ENCODE measurements at places on chromosomes 2 and 18.

GRCh38 chr18:9974279-9974915, 60.6 kb downstream of the VAPA start:
- no peak for DNase-seq

- no peak for DNase-seq
These were observed 335 bp downstream of the TRAK2 start for GRCh38 chr2:201450954-201451291.

- no peak for DNase-seq
These were observed 88.5 kb downstream of the SOCS6 start for GRCh38 chr18:70377317-70377799.

- no peak for DNase-seq
These were observed 6.8 kb downstream of the SFT2D3 start for GRCh38 chr2:127707890-127708648.

GRCh38 chr2:217127744-217128143, 267.9 kb upstream of the TNP1 start:
- no peak for DNase-seq

DNA sequence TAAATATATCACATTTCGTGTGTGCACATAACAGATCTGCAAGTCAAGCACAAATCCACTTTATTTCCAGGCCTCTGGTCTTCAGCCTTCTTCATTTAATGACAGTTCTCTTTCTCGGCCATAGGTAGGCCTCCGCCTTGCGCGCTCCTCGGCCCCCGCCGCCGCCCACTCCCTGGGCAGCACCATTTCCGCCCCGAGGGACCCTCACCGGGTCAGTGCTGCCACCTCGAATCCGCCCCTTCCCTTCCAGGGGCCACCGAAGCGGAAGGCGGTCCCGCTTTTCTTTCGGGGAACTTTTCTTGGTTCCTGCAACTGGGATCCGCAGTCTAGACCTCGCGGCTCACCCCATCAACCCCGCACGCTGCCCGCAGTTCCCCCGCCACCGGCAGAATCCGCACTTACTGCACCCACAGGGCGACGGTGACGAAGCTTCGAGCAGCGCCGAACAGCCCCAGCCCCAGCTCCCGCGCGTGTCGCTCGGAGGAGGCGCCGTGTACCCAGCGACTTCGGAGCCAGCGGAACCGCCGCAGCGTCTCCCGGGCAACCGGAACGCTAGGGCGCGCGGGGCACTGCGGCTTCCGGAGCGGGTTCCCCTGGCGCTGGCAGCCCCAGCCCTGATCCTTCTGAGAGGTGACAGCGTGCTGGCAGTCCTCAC, at the start of gene CDKL4:
TSS of gene CDKL4 (minus strand) at position 502 of the 655 bp plus-strand sequence.
- DNase-seq: no peak

DNA sequence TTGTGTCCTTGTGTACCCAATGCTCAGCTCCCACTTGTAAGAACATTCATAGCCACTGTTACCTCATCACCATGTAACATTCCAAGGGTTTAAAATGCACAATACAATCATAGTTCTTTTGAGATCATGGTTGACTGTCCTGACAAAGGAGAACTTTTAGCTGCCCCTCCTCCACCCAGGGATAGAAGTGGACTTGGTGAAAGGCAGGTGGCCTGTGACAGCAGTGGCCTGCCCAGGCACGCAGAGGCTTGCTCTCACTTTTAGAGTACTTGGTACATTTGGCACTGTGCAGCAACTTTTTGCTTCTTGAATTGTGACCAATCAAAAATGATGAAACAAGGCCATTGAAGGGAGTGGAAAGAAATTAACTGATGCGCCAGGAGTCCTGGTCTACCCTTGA, 108.7 kb downstream of the ANKRD44 start:
- DNase-seq: no peak

DNA sequence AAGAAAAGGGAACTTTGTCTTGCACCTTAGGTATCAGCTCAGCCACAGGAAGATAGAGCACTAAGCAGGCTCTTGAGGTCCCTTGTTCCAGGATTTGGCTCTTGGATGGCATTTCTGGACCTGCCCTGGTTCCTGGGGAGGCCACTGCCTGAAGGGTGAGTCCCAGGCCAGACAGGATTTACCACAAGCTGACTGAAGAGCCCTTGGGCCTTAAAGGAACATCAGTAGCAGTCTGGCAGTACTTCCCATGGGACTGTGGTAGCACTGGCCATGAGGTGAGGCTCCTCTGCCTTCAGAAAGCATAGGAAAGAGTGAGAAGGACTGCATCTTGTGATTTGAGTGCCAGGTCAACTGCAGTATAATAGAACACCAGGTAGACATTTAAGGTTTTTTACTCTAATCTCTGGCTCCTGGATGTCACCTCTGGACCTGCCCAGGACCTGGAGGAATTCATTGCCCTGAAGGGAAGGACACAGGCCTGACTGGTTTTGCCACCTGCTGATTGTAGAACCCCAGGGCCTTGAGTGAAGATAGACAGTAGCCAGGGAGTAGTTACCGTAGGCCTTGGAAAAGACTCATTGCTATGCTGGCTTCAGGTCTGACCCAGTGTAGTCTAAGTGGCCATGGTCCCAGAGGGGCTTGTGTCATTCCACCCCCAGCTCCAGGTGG, 154.4 kb upstream of the CREB1 start:
- no peak for DNase-seq

- no peak for DNase-seq
These were observed 105.8 kb downstream of the GALNT14 start for GRCh38 chr2:31032475-31032874.

GRCh38 chr18:49362431-49362830, 98.0 kb downstream of the DYM start:
- no peak for DNase-seq

- no peak for DNase-seq
These were observed 285.1 kb downstream of the MTX2 start for GRCh38 chr2:176554101-176555048.

- no peak for DNase-seq
These were observed 50.6 kb downstream of the PXDN start for GRCh38 chr2:1693723-1694122.

DNA sequence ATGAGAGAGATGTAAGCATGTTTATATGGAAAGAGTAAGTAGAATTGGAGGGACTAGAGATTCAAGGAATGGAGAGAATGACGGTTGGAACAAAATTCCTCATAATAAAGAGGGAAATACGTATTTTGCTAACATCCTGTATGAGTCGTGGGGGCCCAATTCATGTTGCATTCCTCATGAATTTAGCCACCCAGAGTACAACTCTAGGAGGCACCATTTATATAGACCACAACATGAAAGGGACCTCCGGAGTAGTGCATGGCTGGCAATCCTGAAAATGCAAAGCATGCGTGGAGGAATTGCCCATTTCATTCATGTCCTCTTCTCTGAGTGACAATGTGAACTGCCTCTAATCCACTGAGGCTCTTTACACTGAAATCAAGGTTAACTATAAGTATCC, 168.2 kb downstream of the ZEB2 start:
- no peak for DNase-seq

DNA sequence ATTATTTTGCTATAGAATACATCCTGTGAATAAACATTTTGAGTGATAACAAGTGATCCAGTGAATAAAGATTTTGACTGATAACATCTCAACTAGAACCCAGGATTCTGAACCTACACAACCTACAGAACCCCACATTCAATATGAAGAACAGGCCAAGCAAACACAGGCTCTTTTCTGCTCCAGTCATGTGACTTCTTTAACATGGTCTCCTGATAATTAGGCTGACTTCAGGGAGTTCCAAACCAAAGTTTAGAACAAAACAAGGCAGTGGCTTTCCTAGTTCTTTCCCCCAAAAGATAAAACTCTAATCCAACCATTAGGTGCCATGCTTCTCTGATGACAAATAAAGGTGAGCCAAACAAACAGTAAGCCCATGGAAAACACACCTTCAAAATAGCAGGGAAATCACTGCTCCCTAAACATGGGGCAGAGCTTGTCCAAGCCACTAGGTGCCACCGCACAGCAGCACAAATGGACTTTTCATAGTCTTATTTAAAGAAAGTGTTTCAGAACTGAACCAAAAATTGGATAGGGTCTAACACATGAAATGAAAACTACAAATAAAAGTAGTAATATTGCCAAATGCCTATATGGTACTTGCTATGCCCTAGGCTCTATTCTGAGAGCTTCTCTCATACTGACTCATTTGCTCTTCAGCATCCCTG, 95.3 kb downstream of the EVA1A start:
- DNase-seq: no peak

DNA sequence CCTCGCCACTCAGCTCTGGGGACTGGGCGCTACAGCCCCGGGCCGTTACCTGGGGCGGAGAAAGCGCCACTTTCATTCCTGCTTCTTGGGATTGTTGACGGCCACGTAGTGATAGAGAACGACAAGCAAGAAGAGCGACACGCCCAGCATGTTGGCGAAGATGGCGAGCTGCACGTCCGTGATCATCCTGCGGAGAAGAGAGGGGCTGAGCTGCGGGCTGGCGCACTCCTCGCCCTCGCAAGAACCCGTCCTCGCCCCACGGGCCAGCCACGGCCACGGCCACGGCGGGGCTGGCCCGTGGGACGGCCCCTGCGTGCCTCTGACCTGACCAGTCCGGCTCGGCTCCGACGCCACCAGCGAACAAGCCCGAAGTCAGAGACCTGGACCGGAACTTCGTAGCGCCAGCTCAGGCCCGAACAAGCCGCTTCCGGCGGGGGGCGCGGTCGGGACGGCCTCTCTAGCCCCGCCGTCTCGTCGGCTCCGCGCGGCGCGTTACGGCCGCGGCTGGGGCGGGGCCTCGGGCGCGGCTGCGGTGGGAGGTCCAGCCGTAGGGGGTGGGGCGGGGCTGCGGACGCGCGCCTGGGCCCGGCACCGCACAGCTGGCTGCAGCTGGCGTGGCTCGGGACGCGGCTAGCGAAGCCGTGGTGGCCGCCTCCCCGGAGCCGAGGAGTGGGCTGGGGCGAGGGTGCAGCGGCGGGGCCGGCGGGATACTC, at the start of gene OST4:
TSS of gene OST4 (minus strand) at position 378 of the 713 bp plus-strand sequence.
- DNase-seq: peak; percentile 63

- peak; percentile 69 for DNase-seq
These were observed 75.4 kb upstream of the TANC1 start for GRCh38 chr2:158893026-158893425.

DNA sequence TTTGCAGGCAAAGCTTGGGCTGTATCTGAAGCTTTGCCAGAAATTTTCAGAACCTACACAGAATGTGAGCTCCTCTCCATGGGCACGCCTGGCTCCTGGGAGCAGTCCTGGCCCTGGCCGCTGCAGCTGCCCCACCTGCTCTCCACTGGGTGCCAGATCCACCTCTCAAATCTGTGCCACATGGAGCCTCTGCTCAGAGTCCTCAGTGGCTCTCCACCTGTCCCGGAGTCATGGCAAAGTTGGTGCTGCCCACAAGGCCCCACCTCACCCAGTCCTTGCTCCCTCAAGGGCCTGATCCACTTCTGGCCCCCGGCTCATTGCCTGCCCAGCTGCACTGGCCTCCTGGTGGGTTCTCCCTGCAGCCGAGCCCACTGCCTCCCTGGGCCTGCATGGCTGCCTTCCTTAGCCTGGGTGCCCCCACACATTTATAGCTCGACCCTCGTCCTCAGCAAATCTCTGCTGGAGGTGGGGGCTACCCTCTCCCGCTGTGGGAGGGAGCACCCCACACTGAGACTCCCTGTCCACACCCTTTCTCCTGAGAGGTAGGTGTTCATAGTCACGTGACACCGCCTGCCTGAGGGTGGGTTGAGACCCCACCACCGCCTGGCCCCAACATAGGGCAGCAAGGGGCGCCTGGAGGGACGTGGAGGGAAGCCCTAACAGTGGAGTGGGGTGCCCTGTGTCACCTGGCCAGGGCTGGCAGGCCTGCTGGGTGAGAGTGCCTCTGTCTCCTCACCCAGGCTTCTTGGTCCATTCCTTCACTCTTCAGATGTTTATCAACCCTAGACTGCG, 224.1 kb downstream of the SH3RF3 start:
- no peak for DNase-seq

DNA sequence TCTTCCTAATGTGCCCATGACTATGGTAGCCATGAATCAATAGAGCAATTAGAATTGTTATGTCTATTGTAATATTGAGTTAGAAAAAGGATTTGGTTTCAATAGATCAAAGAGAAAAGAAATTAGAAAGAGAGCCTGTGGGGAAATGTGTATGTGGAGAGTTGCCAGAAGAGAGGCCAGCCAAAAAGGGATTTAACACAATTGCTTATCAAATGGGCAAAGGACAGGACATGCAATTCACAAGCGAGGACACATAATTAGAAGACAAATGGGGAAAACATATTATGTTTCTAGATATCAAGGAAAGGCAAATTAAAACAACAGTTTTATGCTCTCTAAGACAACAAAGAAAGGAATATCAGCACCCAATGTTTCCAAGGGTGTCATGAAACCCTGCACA, 403.2 kb upstream of the KLHL29 start:
- no peak for DNase-seq

- no peak for DNase-seq
These were observed 149.1 kb upstream of the MGAT5 start for GRCh38 chr2:134104754-134105153.

- peak; percentile 21 for DNase-seq
These were observed 73.7 kb upstream of the PIK3C3 start for GRCh38 chr18:41881285-41881684.
